Calu3 (cell line): ENCODE measurements at places on chromosomes 1 and 21. TPM values are rescaled to one million over a fixed set of nuclear protein-coding genes. Genes with fewer than 3 reads are reported as not detected.

KCNA3 gene
- not detected in 2 replicates for total RNA-seq

DNA sequence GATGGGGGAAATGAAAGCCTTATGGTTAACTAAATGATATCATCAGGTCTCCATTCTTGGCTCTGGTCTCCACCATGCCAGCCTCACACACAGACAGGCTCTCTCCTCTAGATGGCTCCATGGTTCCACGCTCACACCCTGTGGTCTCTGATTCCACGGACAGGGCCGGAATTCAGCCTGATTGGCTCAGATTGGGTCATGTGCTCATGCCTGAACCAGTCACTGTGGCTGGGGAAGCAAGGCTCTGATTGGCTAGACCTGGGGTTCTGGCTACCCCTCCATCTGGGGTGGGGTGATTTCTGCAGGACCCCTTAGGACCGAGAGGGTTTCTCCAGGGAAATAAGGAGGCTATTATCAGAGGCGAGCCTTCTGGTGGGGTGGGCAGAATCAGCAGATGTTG, 277.0 kb downstream of the PTPRU start:
- no peaks in the 10 kb centered on the region for H3K36me3 ChIP-seq
- H3K4me1 ChIP-seq, result no peaks in the 10 kb centered on the region
- H3K4me3 ChIP-seq, result no peak overlapping the region
- H3K27me3 ChIP-seq, result peaks cover 86% of the 10 kb centered on the region
- H3K27ac ChIP-seq, result no peak overlapping the region
- DNase-seq, result peak; percentile 72

GRCh38 chr1:234322979-234323378, 50.3 kb upstream of the COA6 start:
- H3K27ac ChIP-seq, result no peak overlapping the region
- H3K4me3 ChIP-seq, result no peak overlapping the region
- peaks cover 88% of the 10 kb centered on the region for H3K27me3 ChIP-seq
- DNase-seq, result peak; percentile 54
- H3K36me3 ChIP-seq, result no peaks in the 10 kb centered on the region

GNG4 gene
- total RNA-seq, result 11.6 and 18.4 TPM in 2 replicates

DNA sequence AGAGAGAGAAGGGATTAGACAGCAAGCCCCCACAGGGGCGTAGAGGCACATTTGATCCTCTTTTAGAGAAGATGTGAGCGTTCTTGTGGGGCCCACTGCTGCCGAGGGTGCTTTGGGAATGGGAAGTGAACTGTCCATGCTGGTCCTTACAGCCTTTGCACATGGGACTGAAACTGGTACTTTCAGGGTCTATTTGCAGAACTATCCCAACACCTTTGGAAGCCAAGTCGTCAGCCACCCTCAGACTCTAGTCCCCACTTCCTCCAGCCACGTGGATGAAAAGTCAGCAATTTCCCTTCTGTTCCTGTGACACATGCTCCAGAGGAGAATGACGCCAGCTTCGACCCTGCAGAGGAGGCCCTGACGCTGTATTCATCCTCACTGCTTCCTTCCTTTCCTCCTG, 2.6 kb upstream of the RAB7B start:
- DNase-seq, result no peak
- H3K27ac ChIP-seq, result peak overlapping the region; percentile 2
- no peak overlapping the region for H3K4me3 ChIP-seq
- H3K4me1 ChIP-seq, result peaks cover 47% of the 10 kb centered on the region

- H3K4me1 ChIP-seq, result peaks cover 49% of the 10 kb centered on the region
- no peaks in the 10 kb centered on the region for H3K27me3 ChIP-seq
- DNase-seq, result peak; percentile 18
- peaks cover 51% of the 10 kb centered on the region for H3K36me3 ChIP-seq
These were observed 1.3 kb downstream of the CERS2 start for GRCh38 chr1:150973258-150973835.

DNA sequence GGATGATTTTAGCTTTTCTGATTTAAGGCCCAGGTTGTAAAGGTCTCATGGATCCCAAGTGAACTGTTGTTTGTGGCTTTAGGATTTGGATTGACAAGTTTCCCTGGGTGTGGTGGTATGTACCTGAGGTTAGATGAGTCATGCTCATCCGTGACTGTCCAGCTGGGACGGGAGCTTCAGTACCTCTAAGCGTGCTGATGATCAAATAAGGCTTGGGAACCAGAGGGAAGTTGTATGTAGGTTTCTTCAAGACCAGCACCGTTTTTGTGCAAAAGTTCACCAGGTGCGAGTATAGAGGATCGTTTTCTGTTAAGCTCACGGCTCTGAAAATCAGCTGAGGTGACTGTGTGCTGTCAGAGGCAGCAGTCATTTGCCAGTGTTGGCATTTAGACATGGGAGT, 19.8 kb downstream of the PLA2G2E start:
- peaks cover 31% of the 10 kb centered on the region for H3K36me3 ChIP-seq
- DNase-seq, result no peak
- no peaks in the 10 kb centered on the region for H3K4me1 ChIP-seq
- no peak overlapping the region for H3K27ac ChIP-seq
- no peaks in the 10 kb centered on the region for H3K27me3 ChIP-seq

LCE1A gene
- total RNA-seq, result not detected in 2 replicates

DNA sequence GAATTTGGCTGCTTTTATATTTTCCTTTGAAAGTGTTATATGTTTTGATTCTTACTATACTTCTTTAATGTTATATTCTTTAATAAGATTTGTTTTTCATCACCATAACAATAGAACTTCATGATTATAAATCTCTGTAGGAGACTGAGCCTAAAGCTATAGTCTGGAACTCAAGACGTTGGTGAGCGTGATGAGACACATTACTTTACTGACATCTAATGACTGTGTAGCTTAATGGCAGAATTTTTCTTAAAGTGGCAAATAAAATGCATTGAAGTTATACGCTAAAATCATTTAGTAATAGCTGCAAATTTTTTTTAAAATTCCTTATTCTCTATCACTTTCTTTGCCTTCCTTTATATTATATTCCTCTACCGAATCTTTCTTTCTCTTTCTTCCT, 56.1 kb upstream of the HAO2 start:
- DNase-seq, result no peak
- H3K36me3 ChIP-seq, result no peaks in the 10 kb centered on the region
- no peak overlapping the region for H3K4me3 ChIP-seq
- no peak overlapping the region for H3K27ac ChIP-seq
- H3K4me1 ChIP-seq, result no peaks in the 10 kb centered on the region

- no peak overlapping the region for H3K4me3 ChIP-seq
- H3K4me1 ChIP-seq, result no peaks in the 10 kb centered on the region
- no peak for DNase-seq
- H3K27ac ChIP-seq, result no peak overlapping the region
These were observed 95.3 kb upstream of the GADD45A start for GRCh38 chr1:67589519-67590233.

DNA sequence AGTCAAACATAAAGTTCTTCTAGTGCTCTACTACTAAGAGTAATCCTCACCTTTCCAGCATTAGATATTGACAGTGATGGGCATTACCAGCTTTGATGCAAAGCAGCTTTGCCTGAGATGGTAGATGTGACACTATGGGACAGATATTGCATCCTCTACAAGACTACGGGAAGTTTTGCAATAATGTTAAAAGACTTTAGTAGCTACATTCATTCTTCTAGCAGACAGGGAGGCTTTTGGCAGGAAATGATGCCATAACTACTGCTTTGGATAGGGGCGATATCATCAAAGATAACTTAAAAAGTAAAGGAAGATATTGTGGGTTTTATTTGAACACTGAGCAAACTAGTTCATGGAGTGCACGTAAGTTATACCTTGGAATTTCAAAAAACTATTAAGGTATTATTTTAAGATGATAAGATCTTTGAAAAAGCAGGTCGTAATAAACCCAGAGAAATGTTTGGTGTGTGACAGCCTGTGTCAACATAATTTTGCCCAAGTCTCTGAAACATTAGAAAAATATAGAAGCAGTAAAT, 368.3 kb upstream of the TMPRSS15 start:
- H3K36me3 ChIP-seq, result no peaks in the 10 kb centered on the region
- no peaks in the 10 kb centered on the region for H3K4me1 ChIP-seq
- no peak for DNase-seq
- no peaks in the 10 kb centered on the region for H3K27me3 ChIP-seq
- H3K27ac ChIP-seq, result no peak overlapping the region

HIPK1 gene
- total RNA-seq, result 42.7 and 43.2 TPM in 2 replicates

GRCh38 chr1:95068956-95069709, 3.6 kb downstream of the ALG14 start:
- H3K27ac ChIP-seq, result no peak overlapping the region
- H3K27me3 ChIP-seq, result no peaks in the 10 kb centered on the region
- no peak for DNase-seq
- peaks cover 16% of the 10 kb centered on the region for H3K36me3 ChIP-seq

DNA sequence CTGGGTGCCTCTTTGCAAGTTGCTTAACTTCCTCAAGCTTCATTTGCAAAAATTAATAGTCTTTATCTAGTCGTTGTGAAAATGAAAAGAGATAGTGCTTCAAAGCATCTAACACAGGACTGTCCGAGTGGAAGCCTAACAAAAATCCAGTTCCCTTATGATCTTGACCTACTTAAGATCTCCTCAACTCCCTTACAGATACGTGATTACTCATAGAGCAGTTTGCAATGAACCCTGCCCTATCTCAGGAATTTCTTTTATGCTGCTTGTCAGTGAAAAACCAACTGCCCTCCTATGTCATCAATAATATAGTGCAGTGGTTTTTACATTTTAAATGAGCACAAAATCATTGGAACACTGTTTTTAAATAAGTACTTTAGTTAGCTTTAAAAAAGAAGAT, 314.3 kb downstream of the BACH1 start:
- no peaks in the 10 kb centered on the region for H3K27me3 ChIP-seq
- no peaks in the 10 kb centered on the region for H3K36me3 ChIP-seq
- no peak overlapping the region for H3K4me3 ChIP-seq
- no peak overlapping the region for H3K27ac ChIP-seq
- DNase-seq, result no peak
- H3K4me1 ChIP-seq, result no peaks in the 10 kb centered on the region

OR2T2 gene
- total RNA-seq, result not detected in 2 replicates

DNA sequence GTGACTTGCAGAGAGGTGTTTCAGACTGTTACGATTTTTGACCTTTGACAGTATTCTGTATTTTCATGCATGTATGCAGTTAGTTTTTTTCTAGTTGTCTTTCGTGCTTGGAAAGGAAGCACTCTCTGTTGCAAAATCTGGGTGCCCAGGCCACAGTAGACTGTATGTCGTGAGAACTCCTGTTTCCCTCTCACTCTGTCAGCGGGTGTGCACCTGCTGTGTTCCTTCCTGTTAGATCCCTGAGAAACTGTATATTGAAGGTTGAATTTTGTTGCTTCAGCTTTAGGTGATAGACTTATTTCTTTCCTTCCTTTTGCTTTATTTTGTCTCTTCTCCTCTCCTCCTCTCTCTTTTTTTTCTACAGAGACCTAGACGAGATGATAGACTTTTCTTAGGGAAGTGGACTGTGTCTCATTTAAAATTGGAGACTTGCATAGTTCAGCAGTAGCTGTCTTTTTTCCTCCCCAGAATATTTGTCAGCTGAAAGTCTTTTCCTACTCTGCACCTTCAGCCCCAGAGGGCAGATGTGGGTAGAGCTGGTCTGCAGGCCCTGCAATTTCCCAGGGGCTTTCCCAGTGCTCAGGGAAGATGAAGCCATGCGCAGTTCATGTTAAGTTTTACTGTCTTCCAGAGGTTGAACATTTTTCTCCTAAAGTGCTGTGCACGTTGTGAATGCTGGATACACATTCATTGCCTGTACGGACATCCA, 1.4 kb downstream of the TRAPPC10 start:
- DNase-seq, result no peak
- peak overlapping the region; percentile 74 for H3K4me3 ChIP-seq
- H3K36me3 ChIP-seq, result peaks cover 24% of the 10 kb centered on the region
- peak overlapping the region; percentile 73 for H3K27ac ChIP-seq

TPTE gene
- total RNA-seq, result not detected in 2 replicates

DNA sequence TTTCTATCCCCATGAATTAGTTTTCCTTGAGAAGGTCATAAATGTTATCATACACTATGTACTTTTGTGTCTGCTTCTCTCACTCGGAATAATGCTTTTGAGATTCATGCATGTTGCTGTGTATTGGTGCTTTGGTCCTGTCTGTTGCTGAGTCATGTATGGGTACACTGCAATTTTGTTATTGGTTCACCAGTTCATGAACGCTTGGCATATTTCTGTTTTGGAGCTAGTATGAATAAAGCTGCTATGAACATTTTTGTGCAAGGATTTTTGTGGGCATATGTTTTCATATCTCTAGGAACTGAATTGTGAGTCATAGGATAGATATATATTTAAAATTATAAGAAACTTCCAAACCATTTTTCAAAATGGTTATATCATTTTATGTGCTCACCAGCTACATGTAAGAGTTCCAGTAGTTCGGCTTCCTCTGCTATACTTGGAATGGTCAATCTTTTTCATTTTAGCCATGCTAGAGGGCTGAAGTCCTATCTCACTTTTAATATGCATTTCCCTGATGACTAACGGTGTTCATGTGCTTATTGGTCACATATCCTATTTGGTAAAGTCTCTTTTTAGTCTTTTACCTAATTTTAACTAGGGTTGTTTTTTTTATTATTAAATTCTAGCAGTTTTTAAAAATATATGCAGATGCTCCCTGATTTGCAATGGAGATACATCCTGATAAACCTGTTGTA, 38.2 kb downstream of the ETS2 start:
- no peaks in the 10 kb centered on the region for H3K36me3 ChIP-seq
- no peak overlapping the region for H3K4me3 ChIP-seq
- no peaks in the 10 kb centered on the region for H3K27me3 ChIP-seq

DNA sequence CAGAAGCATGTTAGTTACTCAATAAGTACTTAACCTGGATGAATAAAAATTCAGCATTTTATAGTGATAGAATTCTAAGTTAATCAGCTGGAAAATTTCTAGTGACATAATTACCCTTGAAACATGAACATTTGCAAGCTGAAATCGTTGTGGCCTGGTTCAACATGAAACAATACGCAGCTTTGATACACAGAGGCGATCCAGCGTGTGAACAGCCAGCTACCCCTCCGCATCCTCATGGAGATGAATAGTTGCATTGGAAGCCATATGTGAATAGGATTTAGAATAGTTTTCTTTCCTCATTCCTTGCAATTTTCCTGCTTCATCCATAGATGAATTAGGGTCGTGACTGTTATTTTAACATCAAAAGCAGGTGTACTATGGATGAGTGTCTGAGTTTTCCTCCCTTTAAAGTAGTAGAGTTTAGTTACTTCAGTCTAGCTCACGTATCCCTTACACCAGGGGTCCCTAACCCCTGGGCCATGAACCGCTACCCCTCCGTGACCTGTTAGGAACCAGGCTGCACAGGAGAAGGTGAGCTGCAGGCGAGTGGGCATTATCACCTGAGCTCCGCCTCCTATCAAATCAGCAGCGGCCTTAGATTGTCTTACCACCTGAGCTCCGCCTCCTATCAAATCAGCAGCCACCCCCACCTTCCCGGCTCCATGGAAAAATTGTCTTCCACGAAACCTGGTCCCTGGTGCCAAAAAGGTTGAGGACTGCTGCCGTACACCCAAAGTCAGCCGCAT, 6.2 kb upstream of the TARBP1 start:
- H3K27ac ChIP-seq, result no peak overlapping the region
- peaks cover 24% of the 10 kb centered on the region for H3K27me3 ChIP-seq
- H3K4me3 ChIP-seq, result no peak overlapping the region
- H3K4me1 ChIP-seq, result peaks cover 22% of the 10 kb centered on the region

TTC34 gene
- total RNA-seq, result 1.2 and 1.3 TPM in 2 replicates
